ENCODE measurements at places on chromosomes 4 and X. TPM values are rescaled to one million over a fixed set of nuclear protein-coding genes. Genes with fewer than 3 reads are reported as not detected.

MAGEA2 gene
- total RNA-seq: 15.8 TPM

LANCL3 gene
- 0.25 TPM for total RNA-seq

MRFAP1 gene
- total RNA-seq: 82.6 TPM

ASB9 gene
- 17.5 TPM for total RNA-seq

EDA gene
- 1.1 TPM for total RNA-seq

HDX gene
- 4.0 TPM for total RNA-seq

TCEAL3 gene
- total RNA-seq: 20.9 TPM

KLHL4 gene
- 23.6 TPM for total RNA-seq

GRCh38 chr4:70874268-70875156, 27.7 kb upstream of the MOB1B start:
- DNase-seq: no peak

DNA sequence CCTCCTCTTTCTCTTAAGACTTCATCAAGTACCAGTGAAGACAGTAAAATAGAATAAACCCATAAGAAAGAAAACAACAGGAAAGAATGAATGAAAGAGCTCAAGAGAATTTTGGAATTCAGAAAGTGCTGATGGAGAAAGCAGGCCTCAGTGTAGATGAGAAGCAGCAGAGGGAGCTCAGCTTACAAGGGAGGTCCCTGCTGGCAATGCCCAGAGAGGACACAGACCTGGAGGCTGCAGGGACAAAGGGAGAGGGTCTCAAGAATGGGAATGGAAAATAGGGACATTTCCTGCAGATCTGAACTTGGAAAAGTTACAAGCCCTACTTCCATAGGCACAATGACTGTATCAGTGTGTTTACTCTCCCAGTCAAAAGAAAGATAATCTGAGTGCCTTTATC, 64.5 kb upstream of the MAGEA10 start:
- DNase-seq: no peak

GRCh38 chrX:107935200-107935599, 47.0 kb downstream of the TEX13B start:
- no peak for DNase-seq

GRCh38 chr4:151143162-151143561, 43.7 kb downstream of the RPS3A start:
- DNase-seq: no peak

DNA sequence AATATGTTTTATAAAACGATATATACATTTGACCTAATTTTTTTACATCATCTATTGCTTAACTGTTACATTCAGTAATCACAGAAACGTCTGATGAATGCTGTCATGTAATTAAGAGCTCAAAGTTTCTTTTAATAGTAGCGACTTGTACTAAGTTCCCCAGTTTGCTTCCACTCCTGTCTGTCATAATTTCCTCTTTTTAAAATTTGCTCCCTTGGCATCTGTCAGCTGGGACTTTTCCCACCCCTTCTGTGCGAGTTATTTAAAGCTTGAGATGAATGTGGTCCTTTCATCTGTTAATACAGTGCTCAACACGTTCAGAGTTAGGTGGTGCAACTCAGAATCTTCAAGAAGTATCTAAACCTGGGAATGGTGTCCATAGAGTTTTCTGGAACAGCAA, 1.2 kb downstream of the RAP1GDS1 start:
- no peak for DNase-seq

All from H4 (cell line).